ENCODE measurements at places on chromosomes 7 and 10.

DNA sequence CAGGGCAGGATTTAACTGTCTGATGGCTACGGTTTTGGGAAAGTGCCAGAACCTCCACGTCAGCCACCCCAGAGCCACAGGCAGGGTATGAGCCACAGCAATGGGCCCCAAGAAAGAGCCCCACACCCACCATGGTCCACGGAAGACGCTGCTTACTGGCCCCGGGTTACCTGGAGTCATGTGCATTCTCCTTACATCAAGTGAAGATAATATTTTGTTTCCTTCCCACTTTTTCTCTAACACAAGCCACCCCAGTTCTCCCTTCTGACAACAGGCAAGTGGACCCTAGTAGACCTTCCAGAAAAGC lies 67.1 kb downstream of the PRKAG2 start:
- DNase-seq: no peak

DNA sequence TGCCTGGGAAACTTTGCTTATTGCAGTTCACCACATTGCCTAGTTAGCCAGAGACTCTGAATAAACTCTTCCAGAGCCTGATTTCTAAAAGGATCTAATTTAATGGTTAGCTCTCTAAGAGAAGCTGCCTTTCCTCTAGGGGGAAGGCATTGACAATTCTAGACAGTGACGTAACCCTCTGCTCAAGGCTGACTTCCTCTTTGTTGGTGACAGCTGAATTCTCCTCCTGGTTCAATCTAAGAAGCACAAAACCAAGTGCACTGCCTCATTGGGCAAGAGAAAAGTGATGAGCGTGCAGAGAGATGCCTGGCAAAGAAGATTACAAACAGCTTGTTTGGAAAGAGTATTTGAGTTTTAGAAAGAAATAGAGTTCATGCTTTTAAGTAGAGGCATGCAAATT lies 102.7 kb downstream of the MACC1 start:
- no peak for DNase-seq

GRCh38 chr10:111338035-111338434 lies 261.2 kb downstream of the ADRA2A start:
- DNase-seq: no peak

DNA sequence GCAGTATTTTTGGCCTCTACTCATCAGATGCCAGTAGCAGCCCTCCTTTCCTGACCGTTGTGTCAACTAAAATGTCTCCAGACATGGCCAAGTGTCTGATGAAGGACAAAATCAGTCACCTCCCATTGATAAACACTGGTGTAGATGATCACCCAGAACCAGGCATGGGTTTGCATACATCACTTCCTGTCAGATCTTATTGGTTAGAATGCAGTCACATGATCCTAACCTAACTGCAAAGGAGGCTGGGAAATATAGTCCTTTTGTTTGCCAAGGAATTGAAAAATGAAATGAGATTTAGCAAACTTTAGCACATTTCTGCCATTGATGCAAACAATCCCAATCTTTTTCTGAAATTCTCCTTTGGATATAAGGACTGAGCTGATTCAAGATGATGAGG lies 141.4 kb downstream of the BUB3 start:
- DNase-seq: no peak

DNA sequence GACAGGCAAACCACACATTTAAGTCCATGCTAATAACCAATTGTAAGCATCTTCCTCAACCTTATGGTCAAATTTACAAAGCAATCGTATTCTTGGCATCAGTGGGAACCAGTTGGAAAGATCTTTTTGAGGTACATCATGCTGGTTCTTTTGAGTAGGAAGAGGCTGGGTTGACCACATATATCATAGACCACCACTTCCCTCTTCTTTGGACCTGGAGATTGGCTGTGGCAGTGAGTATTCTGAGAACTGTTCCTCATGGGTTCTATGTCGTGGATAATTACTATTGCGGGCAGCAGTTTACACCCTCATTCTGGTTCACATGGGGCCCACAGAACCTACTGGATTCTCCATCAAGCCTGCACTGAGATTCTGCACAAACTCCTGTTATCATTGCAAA lies 35.5 kb upstream of the C1GALT1 start:
- no peak for DNase-seq

GRCh38 chr10:127853868-127854768 lies 38.6 kb downstream of the CLRN3 start:
- peak; percentile 5 for DNase-seq

DNA sequence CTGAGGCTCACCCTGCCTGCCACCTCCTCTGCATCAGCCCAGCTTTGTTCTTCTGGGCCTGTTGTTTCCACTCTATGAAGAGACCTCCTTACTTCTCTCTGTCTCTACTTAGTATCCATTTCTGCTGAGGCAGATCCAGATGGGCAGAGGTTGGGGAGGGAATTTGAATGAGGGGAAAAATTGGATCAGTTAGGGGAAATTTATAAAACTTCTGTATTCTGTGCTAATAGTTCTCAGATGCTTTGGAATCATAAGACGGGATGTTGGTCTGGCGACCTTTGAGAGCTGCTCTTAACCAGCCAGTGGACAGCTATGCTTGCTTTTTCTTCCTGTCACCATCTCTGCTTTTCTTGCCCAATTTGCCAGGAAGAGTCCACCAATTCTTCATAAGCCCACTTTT lies 55.5 kb downstream of the AUTS2 start:
- no peak for DNase-seq

DNA sequence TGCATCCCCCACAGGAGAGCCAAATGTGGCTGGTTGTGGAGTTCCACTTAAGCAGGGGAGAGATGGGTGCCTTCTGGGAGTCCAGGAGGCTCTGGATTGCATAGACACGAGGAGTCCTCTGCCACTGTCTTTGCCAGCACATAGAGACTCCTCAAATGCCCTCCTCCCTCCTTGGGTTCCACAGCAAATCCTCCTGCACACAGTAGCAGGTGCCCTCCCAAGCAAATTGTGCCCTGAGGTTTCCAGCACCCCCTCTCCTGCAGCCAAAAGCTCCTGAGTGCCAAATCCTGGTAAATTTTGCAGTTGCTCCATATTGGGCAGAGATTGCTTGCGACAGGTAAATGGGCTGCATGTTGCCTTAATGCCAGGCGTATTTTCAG lies 5.8 kb downstream of the EVX1 start:
- no peak for DNase-seq

DNA sequence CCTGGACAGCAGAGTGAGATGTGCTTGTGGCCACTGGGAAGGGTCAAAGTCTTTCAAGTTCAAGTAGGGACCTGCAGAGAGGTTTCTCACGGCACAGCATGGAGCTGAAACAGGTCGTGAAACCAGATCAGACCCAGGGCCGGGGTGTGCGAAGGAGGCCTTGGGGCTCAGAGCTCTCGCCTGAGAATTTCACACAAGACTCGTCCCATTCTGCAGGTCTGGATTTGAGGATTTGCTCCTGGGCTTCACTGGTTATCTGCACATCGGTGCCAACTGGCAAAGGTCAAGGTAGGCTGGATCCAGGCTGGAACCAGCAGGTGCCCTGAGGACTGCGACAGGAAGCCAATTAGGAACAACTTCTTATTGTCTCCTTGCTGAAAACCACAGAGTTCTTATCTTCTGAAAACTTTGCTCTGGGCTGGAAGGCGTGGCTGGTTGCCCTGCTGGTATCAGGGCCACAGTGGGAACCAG lies 24.0 kb upstream of the GTF2I start:
- no peak for DNase-seq

- no peak for DNase-seq
These were observed 186.8 kb downstream of the CUX1 start for GRCh38 chr7:102004229-102004628.

- DNase-seq: no peak
These were observed 80.7 kb upstream of the SEC61G start for GRCh38 chr7:54839575-54840213.

GRCh38 chr7:28348636-28349035 lies 63.7 kb upstream of the CREB5 start:
- no peak for DNase-seq

- no peak for DNase-seq
These were observed 184.5 kb downstream of the PHTF2 start for GRCh38 chr7:77982926-77983550.

DNA sequence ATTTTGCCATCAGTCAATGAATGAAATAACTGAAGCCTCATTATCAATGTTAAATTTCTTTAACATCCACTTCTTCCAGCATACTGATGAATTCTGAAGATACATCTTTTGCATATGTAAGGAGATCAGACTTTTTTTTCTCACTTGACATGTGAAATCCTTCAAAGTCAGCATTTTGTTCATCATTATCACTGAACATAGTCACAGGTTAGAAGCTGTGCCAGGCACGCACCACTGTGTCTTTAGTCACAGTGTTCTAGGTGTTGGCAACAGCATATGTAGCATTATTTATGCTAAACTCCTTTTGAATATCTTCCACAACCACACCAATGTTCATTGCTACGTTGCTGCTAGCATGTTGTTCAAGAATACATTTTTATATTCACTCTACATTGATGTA lies 424.2 kb upstream of the LRGUK start:
- DNase-seq: no peak

- DNase-seq: no peak
These were observed 320.4 kb upstream of the SP8 start for GRCh38 chr7:21107101-21107500.

DNA sequence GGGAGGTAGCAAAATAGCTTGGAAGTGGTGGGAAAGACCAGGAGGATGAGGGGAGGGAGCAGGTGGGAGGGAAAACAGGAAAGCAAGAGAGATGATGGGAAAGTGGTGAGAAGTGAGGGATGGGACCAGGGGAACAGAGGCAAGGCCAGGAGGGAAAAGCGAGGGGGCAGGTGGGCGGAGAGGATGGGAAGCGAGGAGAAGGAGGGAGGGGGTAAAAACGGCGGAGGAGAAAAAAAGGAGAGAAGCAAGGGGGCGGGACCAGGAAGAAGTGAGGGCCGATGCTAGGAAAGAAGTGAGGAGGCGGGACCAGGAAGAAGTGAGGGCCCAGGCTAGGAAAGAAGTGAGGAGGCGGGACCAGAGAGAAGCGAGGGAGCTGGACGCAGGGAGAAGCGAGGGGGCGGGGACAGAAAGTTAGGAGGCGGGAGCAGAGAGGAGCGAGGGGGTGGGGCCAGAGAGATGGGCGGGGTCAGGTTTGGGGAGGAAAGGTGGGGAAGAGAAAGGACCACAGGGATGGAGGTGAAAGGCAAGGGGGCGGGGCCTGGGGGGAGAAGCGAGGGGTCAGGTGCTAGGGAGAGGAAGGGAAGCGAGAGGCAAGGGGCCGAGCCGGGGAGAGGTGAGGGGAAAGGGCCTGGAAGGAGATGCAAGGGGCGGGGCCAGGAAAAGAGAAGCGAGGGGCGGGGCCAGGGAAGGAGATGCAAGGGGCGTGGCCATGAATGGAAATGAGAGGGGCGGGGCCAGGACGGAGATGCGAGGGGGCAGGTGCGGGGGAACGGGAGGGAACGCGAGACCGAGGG lies 984 bp downstream of the SMURF1 start:
- DNase-seq: peak; percentile 90

GRCh38 chr7:2504889-2505375 lies 14.6 kb upstream of the LFNG start:
- no peak for DNase-seq

- no peak for DNase-seq
These were observed 205.9 kb upstream of the RNF32 start for GRCh38 chr7:156434706-156435105.

DNA sequence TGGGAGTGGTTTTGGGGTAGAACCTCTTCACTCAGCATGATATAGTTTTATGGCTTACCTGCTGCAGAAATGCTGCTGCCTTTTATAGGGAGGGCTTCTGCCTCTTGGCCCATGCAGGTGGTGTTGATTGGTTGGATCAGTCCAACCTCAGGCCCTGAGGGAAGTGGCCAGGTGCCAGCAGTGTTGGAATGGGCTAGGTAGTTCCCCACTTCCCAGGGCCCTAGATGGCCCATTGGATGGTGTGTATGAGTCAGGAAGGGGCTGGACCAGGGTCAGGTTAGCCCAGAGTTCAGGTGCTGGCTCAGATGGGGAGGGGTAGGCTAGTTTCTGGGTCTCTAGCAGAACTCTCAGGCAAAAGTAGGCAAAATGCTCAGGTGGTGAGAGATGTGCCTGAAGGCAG lies 455.5 kb downstream of the CCSER2 start:
- DNase-seq: no peak

DNA sequence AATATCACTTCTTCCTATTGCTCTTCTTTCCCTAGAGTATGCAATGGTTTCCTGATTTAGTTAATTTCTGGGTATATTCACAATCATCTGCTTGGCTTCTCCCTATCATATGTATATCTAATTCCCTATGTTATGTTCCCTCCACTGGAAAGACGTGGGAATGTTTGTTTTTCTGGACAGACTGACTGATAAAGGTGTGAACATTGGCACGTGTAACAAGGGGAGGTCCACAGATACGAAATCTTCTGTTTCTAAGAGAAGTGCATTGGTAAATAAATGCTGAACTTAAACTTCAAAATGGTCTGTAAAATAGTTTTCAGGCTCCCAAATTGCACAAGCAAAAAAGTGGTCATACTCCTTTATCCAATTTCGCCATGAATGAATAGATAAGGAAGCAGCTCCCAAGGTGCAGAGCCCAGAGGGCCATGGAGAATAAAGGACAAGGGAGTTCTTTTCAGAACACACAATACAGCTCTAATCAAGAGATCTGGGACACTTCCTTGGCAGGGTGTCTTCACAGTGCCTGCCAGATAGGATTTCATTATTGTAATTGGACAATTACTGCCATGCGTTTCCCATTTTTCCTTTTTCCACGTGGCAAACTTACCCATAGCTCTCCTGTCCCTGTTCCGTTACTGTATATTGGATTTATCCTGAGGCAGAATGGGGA lies 141.9 kb downstream of the RNF133 start:
- DNase-seq: no peak

DNA sequence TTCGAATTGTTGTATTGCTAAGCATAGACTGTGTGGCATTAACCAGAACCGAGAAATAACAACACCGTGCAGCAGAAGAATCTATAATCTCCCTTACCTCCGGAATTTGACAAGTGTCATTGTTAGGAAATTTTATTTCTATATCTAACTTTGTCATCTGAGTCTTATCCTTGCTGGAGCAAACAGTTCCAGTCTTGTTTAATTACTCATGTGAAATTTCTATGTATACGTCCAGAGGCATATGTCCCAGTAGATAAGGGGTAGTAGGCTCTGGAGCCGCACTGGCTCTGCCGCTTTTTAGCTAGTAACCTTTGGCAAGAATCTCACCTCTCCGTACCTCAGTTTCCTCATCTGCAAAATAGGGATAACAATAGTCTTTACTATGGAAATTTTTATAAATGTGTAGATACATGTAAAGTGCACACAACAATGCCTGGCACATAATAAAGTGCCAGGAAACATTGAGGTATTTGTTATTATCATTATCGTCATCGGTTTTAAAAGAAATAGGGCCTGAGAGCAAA lies 228.6 kb downstream of the VTI1A start:
- DNase-seq: no peak

GRCh38 chr7:108375668-108376067 lies 80.6 kb downstream of the NRCAM start:
- DNase-seq: no peak

DNA sequence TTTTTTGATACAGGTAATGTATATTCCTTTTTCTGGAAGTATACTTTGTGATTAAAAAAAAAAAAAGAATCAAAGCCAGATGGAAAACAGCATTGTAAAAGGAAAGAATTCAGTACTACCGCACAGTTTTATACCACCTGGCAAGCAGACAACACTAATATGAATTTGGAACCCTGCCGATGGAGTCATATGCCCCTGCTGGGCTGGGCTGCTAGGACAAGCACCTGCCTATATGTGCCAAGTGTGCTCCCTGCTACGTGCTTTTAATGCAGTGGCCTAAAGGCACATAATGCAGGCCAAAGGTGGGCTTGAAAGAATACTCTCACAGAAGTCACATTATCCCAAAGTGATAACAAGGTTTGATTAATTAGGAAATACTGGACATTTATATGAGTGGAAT lies 29.8 kb upstream of the WAC start:
- no peak for DNase-seq

Data from amniotic stem cell (primary cell).